ENCODE measurements at places on chromosomes 1 and 21.

DNA sequence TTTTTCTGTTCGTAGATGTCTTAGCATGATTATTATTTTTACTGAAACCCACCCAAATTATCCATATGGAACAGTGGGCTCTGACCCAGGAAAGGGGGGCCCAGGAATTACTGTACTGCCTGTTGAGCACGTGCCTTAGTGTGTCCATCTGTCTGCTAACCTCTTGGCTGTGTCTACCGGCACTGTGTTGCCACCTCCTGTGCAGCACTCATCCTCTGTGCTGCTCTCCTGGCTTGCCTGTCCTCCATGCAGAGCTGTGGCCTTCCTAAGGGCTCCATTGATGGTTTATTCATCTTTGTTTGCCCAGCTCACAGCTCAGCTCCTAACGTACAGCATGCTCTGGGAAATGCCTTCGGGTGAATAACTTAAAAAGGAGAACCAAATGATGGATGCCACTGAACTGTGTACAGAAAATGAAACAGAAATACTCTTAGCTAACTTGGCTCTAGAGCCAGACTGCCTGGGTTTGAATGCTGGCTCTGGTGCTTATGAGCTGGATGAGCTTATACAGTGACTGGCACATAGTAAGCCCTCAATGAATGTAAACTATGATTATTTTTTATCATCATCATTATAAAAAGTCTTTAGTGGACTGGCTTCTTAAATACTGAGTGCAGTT is 11.4 kb upstream of the RPTN start:
- no peak for DNase-seq

GRCh38 chr1:55131218-55131617 is 83.9 kb downstream of the USP24 start:
- no peak for DNase-seq

GRCh38 chr1:95073446-95073845 is 695 bp upstream of the ALG14 start:
- no peak for DNase-seq

DNA sequence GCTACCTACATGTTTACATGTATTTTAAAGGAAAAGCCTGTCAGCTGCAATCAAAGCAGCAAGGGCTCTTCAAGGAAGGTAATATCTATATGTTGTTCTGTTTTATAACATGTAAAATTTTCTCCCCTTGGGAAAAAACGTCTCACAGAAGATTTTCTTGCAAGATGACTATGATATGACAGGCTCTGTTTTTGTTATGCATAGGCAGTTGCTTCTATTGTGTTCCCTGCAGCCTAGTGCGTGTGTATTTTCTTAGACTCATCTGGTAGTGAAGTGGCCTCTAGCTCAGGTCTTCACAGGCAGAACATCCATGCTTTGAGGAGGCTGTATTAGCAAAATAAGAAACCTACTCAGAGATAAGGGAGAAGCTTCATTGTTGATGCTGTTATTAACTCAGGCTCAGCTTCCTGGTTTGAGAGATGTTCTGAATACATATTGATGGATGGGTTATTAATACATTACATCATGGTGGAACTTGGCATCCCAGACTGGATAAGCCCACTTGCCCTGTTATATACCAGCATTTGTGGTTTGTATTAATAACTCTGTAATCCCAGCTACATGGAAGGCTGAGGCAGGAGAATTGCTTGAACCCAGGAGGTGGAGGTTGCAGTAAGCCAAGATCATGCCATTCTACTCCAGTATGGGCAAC is 35.8 kb downstream of the LAMC1 start:
- DNase-seq: no peak

- DNase-seq: no peak
Measured at GRCh38 chr1:39652554-39652953, 13.1 kb upstream of the HEYL start.

DNA sequence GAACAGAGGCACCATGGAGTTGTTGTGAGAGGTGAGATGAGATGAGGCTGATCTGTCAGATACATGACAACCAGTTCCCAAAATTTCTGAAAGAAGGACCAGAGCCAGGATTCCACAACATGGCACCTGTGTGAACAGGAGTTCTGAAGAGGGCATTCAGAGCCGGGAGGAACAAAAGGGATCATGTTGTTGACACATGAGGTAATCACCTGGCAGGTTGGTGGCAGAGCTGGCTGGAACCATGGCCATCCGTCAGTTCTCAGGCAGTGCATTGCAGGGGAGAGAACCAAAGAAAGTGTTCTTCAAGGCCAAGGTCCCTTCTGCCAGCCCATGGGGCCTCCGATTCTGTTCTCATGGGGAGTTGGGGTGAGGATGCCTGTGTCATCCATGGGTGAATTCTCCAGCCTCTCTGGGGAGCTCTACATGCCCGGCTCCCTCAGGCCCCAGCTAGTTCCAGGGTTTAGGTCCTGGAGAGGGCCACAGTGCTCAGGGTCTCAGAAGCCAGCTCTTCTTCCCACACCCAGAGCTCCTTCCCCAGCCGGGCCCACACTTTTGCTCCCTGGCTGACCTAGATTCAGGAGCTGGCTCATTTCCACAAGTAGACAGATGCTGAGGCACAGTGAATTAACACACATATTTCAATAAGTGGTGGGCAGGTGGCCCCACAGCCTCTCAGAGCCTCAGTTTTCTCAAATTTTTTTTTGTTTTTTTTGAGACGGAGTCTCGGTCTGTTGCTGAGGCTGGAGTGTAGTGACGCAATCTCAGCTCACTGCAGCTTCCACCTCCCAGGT is 49.1 kb upstream of the CTPS1 start:
- no peak for DNase-seq

GRCh38 chr1:114033216-114033706 is 54.0 kb downstream of the OLFML3 start:
- no peak for DNase-seq

DNA sequence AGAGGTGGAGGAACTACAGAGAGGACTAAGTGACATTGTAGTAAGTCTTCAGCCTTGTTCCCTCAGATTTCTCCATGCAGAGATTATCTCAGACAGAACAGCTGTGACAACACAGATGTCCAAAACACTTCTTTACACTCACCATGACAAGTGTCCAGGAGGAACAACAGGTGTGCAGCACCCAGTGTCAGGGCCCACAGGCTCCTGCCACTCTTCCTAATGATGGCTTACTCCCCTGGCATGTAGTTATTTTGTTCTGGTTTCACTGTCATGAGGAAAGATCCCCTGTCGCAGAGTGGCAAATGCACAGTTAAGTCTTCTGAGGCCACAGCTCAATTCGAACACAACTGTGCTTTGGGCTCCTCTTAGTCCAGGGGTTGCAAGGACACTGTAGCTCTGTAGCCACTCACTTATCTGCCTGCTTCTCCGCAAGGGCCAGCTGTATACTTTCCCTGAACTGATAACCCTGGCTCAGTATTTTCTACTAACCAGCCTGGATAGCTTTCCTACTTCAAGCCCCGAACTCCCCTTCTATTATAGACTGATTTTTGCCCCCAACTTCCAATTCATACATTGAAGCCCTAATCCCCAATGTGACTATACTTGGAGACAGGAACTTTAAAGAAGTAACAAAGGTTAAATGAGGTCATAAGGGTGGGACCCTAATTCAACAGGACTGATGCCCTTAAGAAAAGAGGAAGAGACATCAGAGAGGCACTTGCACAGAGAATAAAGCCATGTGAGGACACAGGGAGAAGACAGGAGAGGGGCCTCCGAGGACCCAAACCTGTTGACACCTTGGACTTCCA is 11.1 kb downstream of the PDZK1 start:
- no peak for DNase-seq

DNA sequence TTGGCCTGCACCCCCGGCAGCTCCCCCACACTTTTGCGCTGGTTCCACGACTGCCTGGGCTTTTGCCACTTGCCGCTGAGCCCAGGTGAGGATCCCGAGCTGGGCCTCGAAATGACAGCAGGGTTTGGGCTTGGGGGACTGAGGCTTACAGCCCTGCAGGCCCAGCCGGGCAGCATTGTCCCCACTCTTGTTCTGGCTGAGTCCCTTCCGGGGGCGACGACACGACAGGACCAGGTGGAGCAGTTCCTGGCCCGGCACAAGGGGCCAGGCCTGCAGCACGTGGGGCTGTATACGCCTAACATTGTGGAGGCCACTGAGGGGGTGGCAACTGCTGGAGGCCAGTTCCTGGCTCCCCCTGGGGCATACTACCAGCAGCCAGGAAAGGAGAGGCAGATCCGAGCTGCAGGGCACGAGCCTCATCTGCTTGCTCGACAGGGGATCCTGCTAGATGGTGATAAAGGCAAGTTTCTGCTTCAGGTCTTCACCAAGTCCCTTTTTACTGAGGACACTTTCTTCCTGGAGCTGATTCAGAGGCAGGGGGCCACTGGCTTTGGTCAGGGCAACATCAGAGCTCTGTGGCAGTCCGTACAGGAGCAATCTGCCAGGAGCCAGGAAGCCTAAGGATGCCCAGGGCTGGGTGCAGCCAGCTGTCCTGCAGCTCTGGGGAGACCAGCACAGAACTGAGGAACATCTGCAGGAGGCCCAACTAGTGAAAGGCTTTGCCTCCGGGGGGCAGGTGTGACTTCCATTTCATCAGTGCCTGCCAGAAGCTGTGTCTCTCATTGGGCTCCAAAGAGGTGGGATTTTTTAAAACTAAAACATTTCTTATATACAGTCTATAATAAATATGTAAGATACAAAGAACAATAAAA is 1.2 kb downstream of the HPDL start:
- no peak for DNase-seq

- no peak for DNase-seq
Measured at GRCh38 chr1:154747740-154748404, 122.2 kb downstream of the KCNN3 start.

DNA sequence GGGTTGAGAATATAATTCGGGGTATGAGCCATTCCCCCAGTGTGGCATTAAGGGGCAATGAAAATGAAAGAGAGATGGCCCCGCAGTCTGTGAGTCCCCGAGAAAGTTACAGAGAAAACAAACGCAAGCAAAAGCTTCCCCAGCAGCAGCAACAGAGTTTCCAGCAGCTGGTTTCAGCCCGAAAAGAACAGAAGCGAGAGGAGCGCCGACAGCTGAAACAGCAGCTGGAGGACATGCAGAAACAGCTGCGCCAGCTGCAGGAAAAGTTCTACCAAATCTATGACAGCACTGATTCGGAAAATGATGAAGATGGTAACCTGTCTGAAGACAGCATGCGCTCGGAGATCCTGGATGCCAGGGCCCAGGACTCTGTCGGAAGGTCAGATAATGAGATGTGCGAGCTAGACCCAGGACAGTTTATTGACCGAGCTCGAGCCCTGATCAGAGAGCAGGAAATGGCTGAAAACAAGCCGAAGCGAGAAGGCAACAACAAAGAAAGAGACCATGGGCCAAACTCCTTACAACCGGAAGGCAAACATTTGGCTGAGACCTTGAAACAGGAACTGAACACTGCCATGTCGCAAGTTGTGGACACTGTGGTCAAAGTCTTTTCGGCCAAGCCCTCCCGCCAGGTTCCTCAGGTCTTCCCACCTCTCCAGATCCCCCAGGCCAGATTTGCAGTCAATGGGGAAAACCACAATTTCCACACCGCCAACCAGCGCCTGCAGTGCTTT is 9.4 kb downstream of the PROX1 start:
- no peak for DNase-seq

GRCh38 chr1:211017075-211017718 is 116.8 kb downstream of the KCNH1 start:
- DNase-seq: no peak

DNA sequence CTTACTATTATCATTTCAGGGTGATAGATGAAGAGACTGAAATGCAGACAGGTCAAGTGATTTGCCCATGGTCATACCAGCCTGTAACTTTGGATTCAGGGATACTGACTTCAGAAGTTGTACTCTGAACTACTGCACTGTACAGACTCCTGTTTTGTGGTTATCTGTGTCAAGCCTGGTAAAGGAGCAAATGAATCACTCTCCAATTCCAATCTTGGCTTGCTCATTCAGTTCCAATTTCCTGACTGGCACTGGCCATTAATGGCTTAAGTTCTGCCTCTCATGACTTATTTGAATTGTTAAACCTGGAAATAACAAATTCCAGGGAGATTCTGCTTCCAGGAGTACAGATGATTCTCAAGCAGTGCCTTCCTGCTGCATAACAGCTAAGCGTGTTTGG is 45.4 kb upstream of the PLD5 start:
- no peak for DNase-seq

GRCh38 chr1:160777486-160778089 is 18.4 kb upstream of the LY9 start:
- no peak for DNase-seq

- no peak for DNase-seq
Measured at GRCh38 chr21:41573902-41574690, 66.1 kb upstream of the TMPRSS2 start.

DNA sequence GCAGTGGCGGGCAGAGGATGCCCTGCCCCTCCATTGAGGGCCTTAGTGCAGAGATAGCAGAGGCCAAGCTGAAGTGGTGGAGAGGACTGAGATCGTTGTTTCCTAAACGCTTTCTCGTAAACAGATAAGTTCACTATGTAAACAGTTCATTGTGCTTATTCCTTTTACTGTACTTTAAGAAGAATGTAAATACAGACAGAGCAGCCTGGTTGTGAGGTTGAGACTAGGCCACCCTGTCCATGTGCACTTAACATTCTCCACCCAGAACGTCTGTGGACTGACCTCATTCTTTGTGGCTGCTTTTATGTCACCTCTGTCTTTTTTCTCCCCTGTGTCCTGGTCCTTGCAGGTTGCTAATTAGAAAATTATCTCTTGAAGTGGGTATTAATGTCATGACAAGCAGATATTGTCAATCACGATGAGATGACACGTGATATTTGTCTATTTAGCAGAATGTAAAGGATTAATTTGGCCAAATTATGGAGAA is 8.5 kb downstream of the CENPS start:
- DNase-seq: no peak
